ENCODE measurements at places on chromosomes 2 and 18. TPM values are rescaled to one million over a fixed set of nuclear protein-coding genes. Genes with fewer than 3 reads are reported as not detected.

GRCh38 chr2:105537466-105537865, 138.6 kb upstream of the FHL2 start:
- no peaks in the 10 kb centered on the region for H3K36me3 ChIP-seq
- no peaks in the 10 kb centered on the region for H3K27me3 ChIP-seq
- H3K27ac ChIP-seq = no peak overlapping the region

- DNase-seq = no peak
- H3K4me3 ChIP-seq = no peak overlapping the region
- no peaks in the 10 kb centered on the region for H3K4me1 ChIP-seq
- no peaks in the 10 kb centered on the region for H3K27me3 ChIP-seq
- no peak overlapping the region for H3K27ac ChIP-seq
- no peaks in the 10 kb centered on the region for H3K36me3 ChIP-seq
Measured at GRCh38 chr2:33219114-33219513, 257.3 kb upstream of the RASGRP3 start.

Gene STARD6
- not detected for total RNA-seq

Gene ARHGAP15
- not detected for total RNA-seq

Gene CYTIP
- 0.09 TPM for total RNA-seq

Gene COL6A3
- total RNA-seq = 0.66 TPM

Gene DYSF
- total RNA-seq = 4.8 TPM

DNA sequence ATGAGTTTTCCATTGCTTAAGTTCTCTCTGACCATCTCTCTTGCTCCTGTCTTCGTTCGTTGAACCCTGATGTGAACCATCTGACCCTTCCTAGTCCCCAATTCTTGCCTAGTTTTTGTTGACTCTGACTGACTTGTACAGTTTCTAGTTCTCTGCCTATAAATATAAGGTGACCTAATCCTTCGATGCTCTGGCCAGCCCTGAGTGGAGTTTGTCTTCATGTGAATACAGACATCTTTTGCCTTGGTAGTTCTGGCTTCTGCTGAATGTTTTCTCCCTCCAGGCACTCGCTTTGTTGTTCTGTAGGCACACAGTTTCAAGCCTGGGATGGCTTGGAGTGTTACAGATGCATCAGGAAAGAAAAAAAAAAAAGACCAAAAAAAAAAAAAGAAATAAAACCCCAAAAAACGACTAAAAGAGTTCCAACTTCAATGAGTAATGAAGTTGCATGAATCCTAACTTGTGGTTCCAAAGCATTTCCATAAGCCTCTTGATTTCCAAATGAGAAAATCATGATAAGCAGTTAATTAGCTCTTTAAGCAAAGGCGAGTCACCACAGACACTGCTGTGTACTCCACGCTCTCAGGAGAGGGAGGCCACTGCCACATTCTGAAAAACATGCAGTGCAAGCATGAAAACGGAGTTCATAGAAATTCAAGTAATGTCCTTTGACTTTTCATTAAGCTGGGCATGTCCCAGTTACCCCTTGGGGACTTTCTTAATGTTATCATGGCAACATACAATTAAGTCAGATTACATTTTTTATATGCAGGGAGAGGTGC, 165.2 kb downstream of the TDRD15 start:
- no peak overlapping the region for H3K27ac ChIP-seq
- H3K4me1 ChIP-seq = peaks cover 2% of the 10 kb centered on the region
- no peaks in the 10 kb centered on the region for H3K27me3 ChIP-seq

- H3K4me3 ChIP-seq = no peak overlapping the region
- no peak overlapping the region for H3K27ac ChIP-seq
- H3K36me3 ChIP-seq = peaks cover 27% of the 10 kb centered on the region
- H3K27me3 ChIP-seq = no peaks in the 10 kb centered on the region
- no peak for DNase-seq
Measured at GRCh38 chr2:188309364-188309763, 17.7 kb downstream of the GULP1 start.

Gene ZSWIM2
- total RNA-seq = not detected

GRCh38 chr18:49055754-49056172, 105.0 kb upstream of the SMAD7 start:
- no peaks in the 10 kb centered on the region for H3K36me3 ChIP-seq
- H3K27me3 ChIP-seq = no peaks in the 10 kb centered on the region
- DNase-seq = no peak
- no peak overlapping the region for H3K4me3 ChIP-seq

DNA sequence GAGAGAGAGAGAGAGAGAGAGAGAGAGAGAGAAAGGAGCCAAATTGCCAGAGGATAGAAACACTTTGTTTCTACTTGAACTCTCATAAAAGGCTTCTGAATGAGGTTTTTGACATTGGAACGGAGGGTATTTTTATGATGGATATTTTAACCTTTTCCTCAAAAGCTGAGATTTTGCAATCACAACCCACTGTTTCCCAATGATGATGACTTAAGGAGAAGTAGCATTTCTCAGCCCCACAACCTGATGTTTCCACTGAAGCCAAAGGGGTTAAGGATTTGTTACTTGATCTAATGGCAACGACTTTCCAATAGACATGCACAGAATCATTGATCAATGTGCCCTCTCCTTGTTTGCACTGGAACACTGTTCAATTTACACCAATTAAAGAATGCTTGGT, 67.1 kb upstream of the POU3F3 start:
- H3K4me1 ChIP-seq = 0 out of 2 replicates have a peak, but pooled peaks cover 2% of the 10 kb centered on the region
- H3K27me3 ChIP-seq = peaks cover 2% of the 10 kb centered on the region
- H3K27ac ChIP-seq = no peak overlapping the region
- H3K36me3 ChIP-seq = no peaks in the 10 kb centered on the region

Data from H9 (cell line).